ENCODE measurements at places on chromosomes 2 and 18. TPM values are rescaled to one million over a fixed set of nuclear protein-coding genes. Genes with fewer than 3 reads are reported as not detected.

- no peak overlapping the region for H3K27ac ChIP-seq
- H3K4me3 ChIP-seq = no peak overlapping the region
- DNase-seq = peak; percentile 80
- no peaks in the 10 kb centered on the region for H3K36me3 ChIP-seq
- no peaks in the 10 kb centered on the region for H3K27me3 ChIP-seq
These were observed 898.9 kb downstream of the CPS1 start for GRCh38 chr2:211455216-211455841.

Gene CCNT2
- polyA plus RNA-seq = 33.6 TPM

DNA sequence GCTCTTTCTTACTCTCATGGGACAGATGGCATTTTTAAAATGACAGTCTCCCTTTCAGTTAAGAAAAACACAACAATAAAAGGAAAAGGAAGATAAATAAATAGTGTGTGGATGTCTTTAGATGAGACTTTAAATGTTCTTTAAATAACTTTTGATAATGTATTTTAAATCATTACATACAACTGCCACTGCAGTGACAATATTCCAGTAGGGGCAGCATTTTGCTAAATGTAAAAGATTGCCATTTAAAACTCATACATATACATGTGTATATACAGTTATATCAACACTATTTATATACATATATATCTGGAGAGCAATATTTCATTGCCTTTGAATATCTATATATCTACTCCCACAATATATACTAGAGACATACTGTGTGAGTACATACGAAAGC, 90.7 kb downstream of the INO80D start:
- H3K4me1 ChIP-seq = no peaks in the 10 kb centered on the region
- peaks cover 2% of the 10 kb centered on the region for H3K36me3 ChIP-seq
- no peak overlapping the region for H3K27ac ChIP-seq
- H3K4me3 ChIP-seq = no peak overlapping the region
- no peak for DNase-seq
- H3K27me3 ChIP-seq = no peaks in the 10 kb centered on the region

DNA sequence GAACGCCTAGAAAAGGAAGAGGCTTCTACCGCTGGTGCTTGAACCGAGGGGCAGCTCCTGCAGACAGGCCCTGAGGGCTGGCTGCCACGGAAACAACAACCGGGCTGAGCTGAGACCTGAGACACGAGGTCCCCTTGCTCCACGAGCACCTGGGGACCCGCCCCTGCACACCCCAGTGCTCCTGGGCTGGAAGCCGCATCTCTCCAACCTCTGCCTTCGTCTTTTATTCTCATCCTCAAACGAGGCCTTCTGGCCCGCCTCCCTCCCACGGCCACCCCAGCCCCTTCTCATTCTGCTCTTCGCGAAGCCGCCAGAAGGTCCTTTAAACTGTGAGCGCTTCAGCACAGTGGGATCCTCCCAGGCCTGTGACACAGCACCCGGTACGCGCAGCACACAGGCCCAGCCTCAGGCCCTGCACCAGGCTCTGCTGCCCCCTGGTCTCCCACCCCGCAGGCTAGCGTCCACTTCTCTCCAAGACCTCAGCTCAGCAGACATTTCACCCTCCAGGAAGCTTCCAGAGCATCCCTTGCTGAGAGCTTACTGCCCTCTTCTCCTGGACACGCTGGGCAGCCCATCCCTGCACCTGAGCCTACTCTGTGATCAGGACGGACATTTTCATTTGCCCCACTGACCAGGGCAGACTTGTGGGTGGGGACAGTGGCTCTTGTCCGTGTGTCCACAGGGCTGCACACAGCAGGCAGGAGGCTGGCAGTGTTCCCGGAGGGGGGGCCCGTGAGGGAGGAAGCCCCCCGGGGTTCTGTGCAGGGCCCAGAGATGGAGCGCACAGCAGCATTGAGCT, 149.7 kb downstream of the PXDN start:
- H3K4me3 ChIP-seq = no peak overlapping the region
- DNase-seq = no peak
- H3K27me3 ChIP-seq = peaks cover 7% of the 10 kb centered on the region
- peak overlapping the region; percentile 80 for H3K27ac ChIP-seq
- H3K36me3 ChIP-seq = no peaks in the 10 kb centered on the region
- peaks cover 57% of the 10 kb centered on the region for H3K4me1 ChIP-seq

DNA sequence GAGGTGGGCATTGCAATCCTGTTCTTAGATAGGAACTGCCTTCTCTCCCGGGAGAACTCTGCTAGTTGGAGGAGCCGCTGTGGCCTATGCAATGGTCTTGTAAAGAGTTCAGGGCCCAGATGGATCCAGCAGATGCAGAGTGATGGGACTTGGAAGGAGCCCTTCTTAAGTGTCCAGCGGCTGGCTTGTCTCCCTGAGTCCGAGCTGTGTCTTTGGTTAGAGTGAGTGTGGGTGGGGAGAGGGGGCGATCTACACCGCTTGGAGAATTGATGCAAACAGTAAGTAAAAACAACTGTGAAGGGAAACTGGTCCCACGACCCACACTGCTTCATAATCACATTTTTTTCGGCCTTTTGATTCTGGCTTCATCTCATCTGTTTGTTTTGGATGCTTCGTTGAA, 89.8 kb upstream of the CYRIA start:
- peak; percentile 95 for DNase-seq
- H3K27ac ChIP-seq = peak overlapping the region; percentile 1

Gene HMSD
- polyA plus RNA-seq = not detected

DNA sequence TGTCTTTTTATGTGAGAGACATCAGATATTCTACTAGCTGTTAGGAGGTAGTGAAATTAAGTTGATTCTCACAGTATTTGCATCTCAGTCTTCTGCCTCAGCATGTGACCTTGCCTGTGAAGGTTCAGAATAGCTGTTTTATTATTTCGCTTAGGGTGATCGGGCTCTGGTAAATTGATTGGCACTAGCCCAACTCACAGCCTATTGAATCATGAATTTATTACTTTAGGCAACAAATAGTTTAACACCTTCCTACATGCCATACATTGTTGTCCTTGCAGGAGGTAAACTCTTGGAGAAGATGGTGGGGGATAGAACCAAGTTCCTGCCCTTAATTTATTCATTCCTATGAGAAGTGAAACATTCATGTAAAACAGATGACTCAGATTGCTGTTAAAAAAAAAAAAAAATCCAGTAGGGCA, 101.9 kb downstream of the GPD2 start:
- H3K36me3 ChIP-seq = no peaks in the 10 kb centered on the region
- no peaks in the 10 kb centered on the region for H3K4me1 ChIP-seq
- no peak overlapping the region for H3K4me3 ChIP-seq
- no peaks in the 10 kb centered on the region for H3K27me3 ChIP-seq
- DNase-seq = no peak
- no peak overlapping the region for H3K27ac ChIP-seq

DNA sequence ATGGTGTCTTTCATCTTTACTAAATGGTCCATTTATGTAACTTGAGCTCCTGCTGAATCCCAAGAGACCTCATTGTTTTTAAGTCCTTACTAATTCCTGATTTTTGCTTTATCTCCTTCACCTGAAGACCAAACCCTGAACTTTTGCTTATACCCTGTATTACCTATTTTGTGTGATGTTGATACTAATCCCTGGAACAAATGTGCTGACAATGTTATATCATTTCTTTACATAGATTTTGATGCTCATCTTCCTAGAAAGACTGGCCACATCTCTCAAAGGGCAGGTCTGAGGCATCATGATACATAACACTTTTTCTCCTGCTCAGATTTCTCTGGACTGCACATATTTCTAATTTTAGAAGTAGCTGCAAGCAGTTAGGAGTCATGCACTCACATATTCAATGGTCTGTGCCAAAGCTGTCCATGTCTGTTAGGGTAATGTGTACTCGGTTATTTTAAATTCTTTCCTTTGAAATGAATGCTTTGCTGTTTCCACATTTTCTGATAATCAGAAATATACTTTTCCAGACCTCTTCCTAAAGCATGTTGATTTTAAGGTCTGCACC, 427.9 kb upstream of the HNRNPA3 start:
- no peaks in the 10 kb centered on the region for H3K36me3 ChIP-seq
- no peaks in the 10 kb centered on the region for H3K27me3 ChIP-seq
- peak; percentile 60 for DNase-seq
- H3K4me1 ChIP-seq = no peaks in the 10 kb centered on the region

Gene UGT1A1
- not detected for polyA plus RNA-seq

DNA sequence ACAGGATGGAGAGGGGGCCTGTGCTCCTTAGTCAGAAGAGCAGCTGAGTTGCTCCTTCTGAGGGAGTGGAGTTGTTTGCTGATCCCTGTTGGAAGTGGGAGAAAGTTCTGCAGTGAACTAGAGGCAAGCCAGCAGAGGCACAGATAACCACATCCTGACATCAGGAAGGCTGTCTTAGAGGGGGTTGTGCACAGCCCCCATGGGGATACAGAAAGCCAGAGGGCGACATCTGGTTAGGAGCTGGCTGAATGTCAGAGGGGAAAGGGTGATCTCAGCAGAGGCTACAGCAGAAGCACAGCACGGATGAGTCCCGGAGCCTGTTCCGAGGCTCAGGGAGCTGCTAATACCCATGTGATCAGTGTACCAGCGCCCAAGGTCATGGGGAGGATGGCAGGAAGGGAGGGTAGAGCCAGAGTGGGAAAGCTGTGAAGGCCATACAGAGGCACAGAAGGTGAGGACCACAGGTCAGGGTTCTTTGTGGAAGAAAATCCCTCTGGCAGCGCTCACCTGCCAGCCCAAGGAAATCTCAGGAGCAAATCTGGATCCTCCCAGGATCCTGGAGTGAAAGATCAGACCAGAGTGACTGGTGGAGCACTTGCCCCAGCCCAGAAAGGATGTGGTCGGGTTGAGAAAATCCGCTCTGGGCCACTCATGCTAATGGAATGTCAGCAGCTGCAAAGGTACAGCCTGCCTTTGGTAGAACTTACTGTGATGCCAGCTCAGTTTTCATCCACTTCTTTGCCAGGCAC, 111.8 kb downstream of the STPG4 start:
- H3K27ac ChIP-seq = peak overlapping the region; percentile 86
- H3K27me3 ChIP-seq = no peaks in the 10 kb centered on the region
- peaks cover 78% of the 10 kb centered on the region for H3K4me1 ChIP-seq
- peaks cover 21% of the 10 kb centered on the region for H3K36me3 ChIP-seq
- peak; percentile 77 for DNase-seq

Gene CTAGE1
- polyA plus RNA-seq = not detected

GRCh38 chr18:35049111-35050027, 8.2 kb downstream of the MAPRE2 start:
- no peaks in the 10 kb centered on the region for H3K36me3 ChIP-seq
- peaks cover 19% of the 10 kb centered on the region for H3K4me1 ChIP-seq
- H3K4me3 ChIP-seq = no peak overlapping the region
- H3K27ac ChIP-seq = no peak overlapping the region
- H3K27me3 ChIP-seq = no peaks in the 10 kb centered on the region
- no peak for DNase-seq

DNA sequence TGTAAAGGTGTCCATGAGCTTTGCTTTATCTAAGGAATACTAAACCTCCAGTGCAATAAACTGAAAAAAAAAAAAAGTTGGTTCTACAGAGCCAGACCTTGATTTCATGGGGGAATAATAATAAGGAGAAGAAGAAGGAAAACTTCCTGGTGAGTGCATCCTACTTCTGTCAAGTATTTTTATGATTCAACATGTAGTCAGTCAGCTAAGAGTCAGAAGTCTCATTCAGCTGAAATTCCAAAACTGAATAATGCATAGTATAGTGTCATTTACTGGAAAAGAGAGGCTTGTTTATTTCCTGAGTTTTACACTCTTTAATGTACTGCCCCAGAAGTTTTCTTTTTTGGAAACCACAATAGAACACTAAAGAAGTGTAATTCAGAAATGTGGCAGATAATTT, 77.8 kb upstream of the TACR1 start:
- H3K4me1 ChIP-seq = no peaks in the 10 kb centered on the region
- H3K36me3 ChIP-seq = no peaks in the 10 kb centered on the region
- DNase-seq = no peak
- no peak overlapping the region for H3K27ac ChIP-seq
- H3K27me3 ChIP-seq = no peaks in the 10 kb centered on the region
- H3K4me3 ChIP-seq = no peak overlapping the region

DNA sequence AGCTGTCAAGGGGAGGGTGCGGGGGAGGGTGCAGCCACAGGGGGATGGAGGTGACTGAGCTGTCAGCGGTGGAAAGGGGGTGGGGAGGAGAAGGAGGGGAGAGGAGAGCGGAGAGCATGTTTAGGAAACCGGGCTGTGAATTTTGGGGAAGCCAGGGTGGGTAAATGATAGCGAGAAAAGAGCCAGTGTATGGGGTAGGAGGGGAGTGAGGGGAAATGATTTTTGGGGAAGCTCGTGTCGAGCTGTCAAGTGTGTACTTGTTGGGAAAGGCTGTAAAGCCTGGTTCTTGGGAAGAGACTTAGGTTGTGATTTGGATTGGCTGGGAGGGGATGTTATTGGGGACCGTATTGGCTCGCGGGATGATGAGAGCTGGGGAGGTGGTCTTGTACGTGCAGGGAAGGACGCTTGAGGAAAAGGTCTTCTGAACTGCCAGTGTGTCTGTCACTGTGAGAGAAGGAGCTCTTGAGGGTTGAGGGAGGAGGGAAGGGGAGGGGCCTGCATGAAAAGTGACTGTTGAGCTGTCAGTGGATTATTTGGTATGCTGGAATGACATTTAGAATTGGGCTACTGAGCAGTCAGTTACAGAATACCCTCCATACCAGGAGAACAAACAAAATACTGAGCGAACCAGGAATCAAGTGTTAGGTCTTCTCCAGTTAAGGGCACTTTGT, 1.0 kb downstream of the UBR3 start:
- H3K27ac ChIP-seq = peak overlapping the region; percentile 77
- peak; percentile 62 for DNase-seq
- peaks cover 11% of the 10 kb centered on the region for H3K4me1 ChIP-seq
- no peaks in the 10 kb centered on the region for H3K27me3 ChIP-seq

- H3K27ac ChIP-seq = no peak overlapping the region
- H3K4me3 ChIP-seq = no peak overlapping the region
- H3K27me3 ChIP-seq = no peaks in the 10 kb centered on the region
- no peak for DNase-seq
- H3K4me1 ChIP-seq = no peaks in the 10 kb centered on the region
These were observed 121.6 kb downstream of the SP100 start for GRCh38 chr2:230537531-230537976.

DNA sequence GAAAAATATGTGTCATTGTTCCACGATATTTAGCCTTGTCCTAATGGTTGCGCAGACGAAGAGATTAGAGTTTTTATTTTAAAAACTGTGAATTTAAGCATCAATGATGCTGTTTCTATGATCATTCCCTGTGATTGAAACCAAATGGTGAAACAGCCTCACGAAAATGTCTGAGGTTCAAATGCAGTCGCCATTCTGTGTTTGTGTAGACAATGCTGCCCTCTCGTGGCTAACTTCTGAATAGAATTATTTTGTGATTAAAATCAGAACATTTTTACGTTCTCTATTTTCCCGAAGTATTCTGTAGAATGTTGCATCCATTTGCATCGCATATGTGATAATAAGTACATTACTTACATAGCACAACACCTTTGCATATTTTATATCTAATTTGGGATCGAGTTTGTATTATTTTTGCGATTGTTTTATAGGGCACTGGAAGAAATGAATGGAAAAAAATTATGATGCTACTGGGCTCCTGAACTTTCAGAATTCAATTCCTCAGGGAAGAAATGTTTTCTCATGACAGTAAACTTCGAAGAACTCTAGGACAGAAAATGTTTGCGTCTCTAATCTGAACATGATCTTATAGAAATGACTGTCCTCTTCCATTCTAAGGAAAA, 54.8 kb upstream of the CREB1 start:
- no peak overlapping the region for H3K27ac ChIP-seq
- peak; percentile 82 for DNase-seq
- no peak overlapping the region for H3K4me3 ChIP-seq
- no peaks in the 10 kb centered on the region for H3K36me3 ChIP-seq

Gene SLC16A14
- 2.2 TPM for polyA plus RNA-seq

Measured in muscle of leg (tissue), 16 donors.